ENCODE measurements at places on chromosomes 7 and 10.

- DNase-seq, result peak; percentile 28
Observed at GRCh38 chr7:64887756-64888508, 15.1 kb upstream of the ZNF273 start.

- DNase-seq, result no peak
Observed at GRCh38 chr7:158416283-158416933, 171.2 kb downstream of the PTPRN2 start.

- DNase-seq, result peak; percentile 57
Observed at GRCh38 chr7:1054861-1055450, 10.6 kb downstream of the GPR146 start.

DNA sequence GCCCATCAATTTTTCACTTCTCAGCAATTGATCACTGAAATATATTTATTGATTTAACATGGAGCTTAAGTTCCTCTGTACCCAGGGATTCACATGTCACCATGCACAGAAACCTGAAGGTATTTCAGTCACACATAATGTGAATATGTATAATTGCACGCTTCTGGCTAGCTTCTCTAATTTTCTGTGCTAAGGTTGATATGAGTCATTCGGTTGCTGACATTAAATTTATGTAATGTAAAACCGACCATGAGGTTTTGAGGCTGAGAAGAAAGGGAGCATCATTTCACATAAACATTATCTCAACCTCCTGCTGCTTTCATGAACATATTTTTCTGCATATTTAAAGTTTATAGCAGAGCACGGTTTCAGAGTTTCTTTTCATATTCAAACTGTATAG lies 381.0 kb upstream of the TPK1 start:
- DNase-seq, result no peak

DNA sequence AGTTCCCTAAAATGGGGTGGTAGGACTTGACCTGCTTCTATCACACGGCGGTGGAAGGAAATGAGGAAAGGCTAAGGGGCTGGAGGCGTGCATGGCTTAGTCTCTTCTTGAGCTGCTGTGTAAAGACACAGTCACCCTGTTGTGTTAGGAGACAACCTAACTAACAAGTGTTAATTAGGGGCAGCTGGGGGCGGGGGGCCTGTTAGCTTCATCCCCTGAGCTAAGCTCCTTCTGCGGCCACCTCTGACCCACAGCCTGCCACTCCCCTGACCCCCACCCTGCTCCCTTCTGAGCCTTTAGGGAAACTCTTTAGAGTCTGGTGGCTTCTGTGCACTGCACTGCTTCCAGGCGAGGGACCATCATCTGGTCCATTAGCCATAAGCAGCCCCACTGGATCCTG lies 28.0 kb downstream of the COL17A1 start:
- DNase-seq, result no peak

DNA sequence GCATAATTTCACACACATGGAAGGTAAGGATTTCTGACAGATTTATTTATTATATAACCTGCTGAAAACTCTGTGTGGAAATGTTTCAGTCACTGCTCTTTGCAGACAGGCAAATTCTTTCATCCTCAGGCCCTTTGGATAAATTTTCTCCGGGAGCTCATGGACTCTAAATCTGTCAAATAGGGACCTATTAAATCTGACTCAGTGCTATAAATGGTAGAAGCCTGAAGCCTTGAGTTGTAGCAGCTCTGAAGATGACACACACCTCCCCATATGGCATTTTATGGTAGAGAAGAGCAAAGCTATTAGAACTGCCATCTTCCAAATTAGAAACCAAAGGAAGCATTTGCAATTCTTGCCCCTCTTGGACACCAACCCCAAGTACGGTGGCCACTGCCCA lies 808.7 kb downstream of the XPNPEP1 start:
- DNase-seq, result no peak

- no peak for DNase-seq
Observed at GRCh38 chr10:116209781-116210180, 63.2 kb downstream of the GFRA1 start.

DNA sequence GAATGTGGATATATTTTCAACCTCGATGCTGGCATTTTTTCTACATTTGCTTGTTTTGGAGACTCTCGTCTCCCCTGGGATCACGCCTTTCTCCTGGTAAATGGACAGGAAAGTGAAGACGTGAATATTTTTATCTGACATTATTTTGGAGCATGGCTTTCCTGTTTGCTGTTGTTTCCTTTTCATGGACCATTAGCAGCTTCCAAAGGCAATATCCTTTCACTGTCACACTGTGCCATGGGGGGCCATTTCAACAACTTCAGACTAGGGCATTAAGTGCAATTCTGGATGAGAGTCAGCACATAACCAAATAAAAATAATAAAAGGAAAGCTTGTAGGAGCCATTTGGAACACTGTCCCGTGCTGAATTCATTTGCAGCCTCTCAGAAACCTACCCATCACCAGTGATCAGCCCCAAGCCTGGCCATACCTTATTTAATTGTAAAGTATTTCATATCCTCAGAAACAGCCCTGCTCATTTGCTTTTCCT lies 75.9 kb upstream of the NEUROD6 start:
- no peak for DNase-seq

- DNase-seq, result no peak
Observed at GRCh38 chr7:152462995-152463708, 27.3 kb upstream of the KMT2C start.

DNA sequence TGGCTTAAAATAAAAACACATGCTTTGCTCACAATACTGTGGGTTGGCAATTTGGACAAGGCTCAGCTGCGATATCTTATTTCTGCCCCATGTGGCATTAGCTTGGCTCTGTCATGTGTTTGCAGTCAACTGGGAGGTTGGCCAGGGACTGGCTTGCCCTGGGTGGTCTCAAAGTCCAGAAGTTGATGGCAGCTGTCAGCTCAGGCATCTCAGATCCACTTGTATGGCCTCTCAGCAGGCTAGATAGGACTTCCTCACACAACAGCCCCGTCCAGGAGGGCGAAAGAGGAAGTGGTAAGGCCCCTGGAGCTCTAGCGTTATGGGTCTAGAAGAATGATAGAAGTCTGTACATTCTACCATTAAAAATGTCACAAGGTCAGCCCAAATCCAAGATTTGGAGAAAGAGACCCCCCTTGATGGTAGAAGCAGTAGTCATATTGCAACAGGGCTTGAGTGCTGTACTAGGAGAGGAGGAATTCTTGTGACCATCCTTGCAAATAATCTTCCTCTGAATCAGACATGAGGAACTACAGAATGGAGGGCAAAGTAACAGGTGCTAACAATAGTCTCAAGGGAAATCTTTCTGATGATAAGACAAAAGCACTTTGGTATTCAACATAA lies 166.2 kb downstream of the FAM107B start:
- no peak for DNase-seq

- no peak for DNase-seq
Observed at GRCh38 chr10:48437546-48437945, 131.1 kb downstream of the MAPK8 start.

DNA sequence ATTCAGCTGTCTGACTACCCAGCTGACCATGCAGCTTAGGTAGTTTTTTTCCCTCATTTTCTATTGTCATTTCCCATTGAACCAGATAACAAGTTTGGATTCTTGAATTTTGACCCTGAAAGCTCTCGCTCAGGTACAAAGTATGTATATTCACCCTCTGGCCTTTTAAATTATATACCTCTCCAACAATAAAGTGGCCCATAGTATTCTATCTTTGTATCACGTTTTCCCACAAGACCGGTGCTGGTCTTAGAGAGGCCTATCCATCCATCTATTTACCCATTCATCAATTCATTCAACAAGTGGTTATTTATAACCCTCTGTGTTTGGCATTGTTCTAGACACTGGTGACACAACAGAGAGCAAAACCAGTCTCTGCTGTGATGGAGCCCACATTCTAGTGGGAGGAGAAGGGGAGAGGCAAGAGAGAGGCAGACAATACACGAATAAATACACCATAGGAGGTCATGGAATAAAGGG lies 35.2 kb upstream of the NPSR1 start:
- DNase-seq, result no peak

DNA sequence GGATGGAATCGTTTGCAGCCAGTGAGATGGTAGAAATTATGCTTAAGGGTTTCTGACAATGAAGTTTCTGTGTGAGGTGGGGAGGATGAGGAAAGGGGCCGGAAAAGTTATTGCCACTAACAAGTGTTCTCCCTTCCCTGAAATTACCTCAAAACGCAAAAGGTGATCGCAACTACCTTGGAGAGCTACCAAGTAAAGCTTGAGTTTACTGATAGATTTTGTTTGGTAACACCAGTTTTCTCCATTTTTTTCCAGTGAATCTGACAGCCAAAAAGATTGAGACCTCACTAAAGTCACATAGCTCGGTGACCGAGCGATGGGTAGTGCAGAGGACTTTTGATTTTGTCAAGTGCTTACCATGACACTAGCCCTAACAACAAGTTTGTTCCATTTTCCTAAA lies 1.6 kb downstream of the SUV39H2 start:
- no peak for DNase-seq

- no peak for DNase-seq
Observed at GRCh38 chr10:67072654-67073053, 146.8 kb downstream of the LRRTM3 start.

- DNase-seq, result no peak
Observed at GRCh38 chr7:54090652-54091213, 451.4 kb upstream of the VSTM2A start.

DNA sequence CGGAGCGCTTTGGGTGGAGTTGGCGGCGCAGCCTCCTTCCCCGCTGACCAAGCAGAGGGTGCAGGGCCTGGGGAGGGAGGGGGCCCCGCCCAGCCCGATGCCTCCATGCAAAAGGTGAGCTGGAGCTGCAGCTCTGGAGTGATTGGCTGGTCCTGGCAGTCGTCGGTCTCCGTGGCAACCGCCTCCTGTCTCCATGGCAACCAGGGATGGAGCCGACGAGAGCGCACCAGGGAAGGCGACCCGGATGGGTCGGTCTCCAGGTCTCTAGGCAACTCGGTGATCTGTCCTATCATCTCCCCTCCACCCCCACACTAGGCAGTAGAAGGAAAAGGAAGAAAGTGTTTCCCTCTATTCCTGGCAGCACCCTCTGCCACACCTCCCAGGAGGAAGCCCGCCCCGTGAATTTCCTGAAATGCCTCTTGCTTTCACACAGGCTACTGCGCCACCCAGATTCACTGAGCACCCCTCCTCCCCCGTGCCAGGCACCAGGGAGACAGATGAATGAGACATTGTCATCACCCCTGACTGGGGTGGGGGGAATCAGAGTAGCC lies 647 bp upstream of the NACAD start:
- DNase-seq, result peak; percentile 57

GRCh38 chr7:68914006-68914405 lies 684.3 kb upstream of the AUTS2 start:
- no peak for DNase-seq

DNA sequence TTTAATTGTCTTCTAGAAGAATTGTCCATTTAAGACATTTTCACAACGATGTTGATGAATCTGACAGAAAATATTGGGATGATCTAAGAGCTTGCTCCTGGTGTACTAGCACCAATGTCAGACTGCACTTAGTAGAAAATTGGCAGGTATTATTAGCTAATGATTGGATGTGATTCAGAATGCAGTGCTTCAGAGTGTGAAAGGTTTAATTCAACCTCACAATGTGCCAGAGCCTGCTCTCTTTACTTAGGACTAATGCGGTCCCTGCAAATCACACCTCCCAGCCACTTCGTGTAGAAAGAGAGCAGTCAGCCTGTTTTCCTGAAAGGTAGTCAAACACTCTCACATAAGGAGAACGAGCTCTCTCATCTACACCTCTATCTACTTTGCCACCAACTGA lies 197.5 kb downstream of the ZNF438 start:
- DNase-seq, result no peak

- DNase-seq, result no peak
Observed at GRCh38 chr7:125391921-125392320, 462.3 kb upstream of the POT1 start.

GRCh38 chr10:1498746-1499358 lies 238.5 kb downstream of the ADARB2 start:
- no peak for DNase-seq

GRCh38 chr10:97059006-97059871 lies 126.5 kb downstream of the SLIT1 start:
- no peak for DNase-seq

GRCh38 chr10:102731222-102731800 lies 12.4 kb upstream of the WBP1L start:
- DNase-seq, result no peak

GRCh38 chr10:18233775-18234174 lies 93.6 kb downstream of the CACNB2 start:
- no peak for DNase-seq

- no peak for DNase-seq
Observed at GRCh38 chr7:106824458-106824857, 40.6 kb upstream of the PIK3CG start.

- no peak for DNase-seq
Observed at GRCh38 chr10:55631071-55631654, 729.9 kb downstream of the ZWINT start.

- DNase-seq, result no peak
Observed at GRCh38 chr7:82419200-82419599, 24.4 kb downstream of the CACNA2D1 start.

DNA sequence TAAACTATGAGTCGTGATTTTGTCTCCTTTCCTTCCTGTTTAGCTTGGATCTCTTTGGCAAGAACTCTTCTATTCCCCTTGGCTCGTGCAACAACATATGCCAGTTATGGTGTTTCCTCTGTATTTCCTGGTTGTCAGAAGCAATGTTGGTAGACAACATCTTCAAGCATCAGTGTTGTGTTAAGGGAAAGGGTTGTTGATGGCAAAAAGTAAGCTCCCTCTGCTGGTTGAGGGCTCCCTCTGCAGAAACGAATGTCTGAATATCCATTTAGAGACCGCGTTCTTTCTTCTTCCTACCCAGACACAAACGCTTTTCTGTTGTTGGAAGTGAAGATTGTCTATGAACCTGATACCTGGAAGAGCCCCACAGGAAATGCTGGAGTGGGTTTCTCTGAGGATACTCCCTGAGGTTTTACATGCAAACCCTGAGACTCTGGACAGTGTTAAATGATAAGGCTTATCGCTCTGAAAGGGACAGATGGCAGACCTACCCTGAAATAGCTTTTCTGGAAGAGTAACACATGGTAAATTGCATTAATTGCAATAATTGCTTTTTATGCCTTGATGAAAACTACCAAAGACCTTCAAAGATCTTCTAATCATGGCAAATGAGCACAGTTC lies 23.5 kb upstream of the C1QL3 start:
- DNase-seq, result no peak

DNA sequence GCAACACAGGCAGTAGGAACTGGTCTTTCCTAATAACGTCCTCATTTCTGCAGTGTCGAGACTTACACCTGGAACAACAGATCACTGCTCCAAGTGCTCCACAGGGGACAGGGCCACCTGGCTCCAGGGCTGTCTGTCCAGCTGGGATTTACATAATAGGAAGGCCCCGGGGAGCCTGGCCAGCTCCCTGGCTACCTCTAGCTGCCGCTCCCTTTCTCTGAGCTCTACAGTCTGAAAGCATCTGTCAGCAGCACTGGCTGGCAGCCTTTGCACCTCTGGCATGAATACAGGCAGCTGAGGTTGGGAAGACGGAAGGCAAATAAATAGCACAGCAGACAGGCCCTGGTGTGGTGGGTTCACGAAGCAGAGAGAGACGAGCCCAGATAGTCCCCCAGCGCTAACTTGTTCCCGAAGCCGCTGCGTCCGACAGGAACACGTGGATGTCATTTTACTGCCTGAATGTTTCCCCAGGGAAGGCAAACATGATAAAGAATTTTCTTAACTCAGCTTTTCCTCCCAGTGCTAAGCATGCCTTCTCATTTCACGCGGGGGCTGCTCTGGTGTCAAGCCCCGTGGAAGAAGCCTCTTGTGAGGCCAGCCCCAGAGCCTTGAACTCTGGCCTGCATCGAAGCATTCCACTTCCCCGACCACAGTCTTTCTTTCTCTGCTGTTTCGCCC lies 105.4 kb downstream of the ITIH5 start:
- DNase-seq, result no peak

GRCh38 chr7:48042216-48042615 lies 6.9 kb downstream of the C7orf57 start:
- no peak for DNase-seq

All from activated CD4-positive, alpha-beta T cell treated with anti-CD3 and anti-CD28 coated beads, Interleukin-2, amount 50 U/mL, for 1 hour (primary cell).